ENCODE measurements at places on chromosomes 7 and 10. TPM values are rescaled to one million over a fixed set of nuclear protein-coding genes. Genes with fewer than 3 reads are reported as not detected.

MYOF gene
- 29.4 TPM for polyA plus RNA-seq

DNA sequence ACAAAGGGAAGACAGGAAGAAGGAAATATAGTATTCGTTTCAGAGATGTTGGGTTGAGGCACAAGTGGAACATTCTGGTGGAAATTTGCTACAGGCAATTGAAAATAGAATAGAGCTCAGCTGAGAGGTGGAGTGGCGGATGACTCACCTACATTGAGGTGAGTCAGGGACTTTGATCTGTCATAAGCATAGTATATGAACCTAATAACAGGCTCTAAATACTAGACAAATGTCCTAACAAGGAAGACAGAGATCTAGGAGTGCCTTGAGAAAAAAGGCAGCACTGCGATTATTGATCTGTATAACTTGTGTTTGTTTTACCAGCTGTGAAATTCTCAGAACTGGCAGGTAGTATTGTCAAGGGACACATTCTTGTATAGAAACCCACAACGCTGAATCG is 907 bp upstream of the IFRD1 start:
- DNase-seq: no peak

DNA sequence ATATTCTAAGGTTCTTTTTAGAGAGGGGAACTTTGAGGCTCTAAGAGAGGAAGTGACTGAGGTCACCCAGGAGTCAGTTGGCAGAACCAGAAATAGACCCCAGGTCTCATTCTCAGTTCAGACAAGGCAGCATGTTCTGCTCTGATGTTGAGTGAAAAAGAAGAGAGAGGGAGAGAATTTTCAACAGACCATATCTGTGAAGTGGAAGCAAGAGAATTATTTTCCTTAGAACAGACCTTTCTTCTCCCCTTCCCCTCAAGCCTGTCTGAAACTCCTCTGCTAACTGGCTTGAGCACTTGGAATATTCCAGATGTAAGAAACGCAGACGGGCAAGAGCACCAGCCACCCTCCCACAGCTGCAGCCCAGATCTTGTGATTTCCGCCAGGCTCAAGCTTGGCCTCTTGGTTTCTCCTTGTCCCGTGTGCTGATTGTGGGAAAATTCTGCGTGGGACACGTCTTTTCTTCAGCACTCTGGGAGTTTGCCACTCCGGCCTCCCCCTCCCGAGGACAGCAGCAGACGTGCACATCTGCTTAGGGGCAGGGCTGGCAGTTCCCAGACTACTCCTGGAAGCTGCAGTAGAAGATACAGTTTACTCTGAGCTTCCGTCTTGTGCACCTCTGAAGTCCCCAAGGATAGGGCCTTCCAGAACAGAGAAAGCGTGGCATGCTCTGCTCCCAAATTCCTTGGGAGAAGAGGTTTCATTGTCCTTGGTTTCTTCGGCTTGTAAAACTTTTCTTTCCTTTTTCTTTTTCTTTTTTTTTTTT is 22.7 kb upstream of the IKZF1 start:
- no peak for DNase-seq

HABP2 gene
- polyA plus RNA-seq: 0.42 TPM

UPF2 gene
- polyA plus RNA-seq: 36.1 TPM

DNA sequence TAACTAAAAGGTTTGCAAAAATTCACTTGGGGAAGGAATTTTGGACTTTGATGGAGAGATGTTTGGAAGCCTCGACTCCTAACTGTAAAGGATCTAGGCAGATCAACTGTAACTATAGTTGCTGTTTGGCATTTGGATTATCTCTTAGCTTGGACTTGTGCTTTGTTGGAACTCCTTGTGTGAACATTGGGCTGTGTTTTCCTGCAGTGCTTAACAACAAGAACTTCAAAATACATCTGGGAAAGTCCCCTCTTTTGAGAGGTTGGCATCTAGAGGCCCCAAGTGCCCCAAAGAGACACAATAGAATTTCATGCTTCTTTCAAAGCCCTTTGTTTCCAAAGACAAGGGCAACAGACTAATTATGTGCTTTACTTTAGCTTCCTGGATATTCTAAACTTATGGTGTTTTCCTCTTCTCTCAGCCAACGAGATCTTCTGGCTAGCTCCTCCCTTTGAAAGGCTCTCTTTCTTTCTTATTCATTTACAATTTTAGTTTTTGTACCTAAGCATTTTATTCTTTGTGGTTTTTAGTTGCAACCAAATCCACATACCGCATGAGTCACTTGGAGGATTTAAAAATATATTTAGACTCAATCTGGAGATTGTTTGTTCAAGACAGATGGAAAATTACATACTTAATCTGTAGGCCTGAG is 11.6 kb downstream of the ABCA13 start:
- DNase-seq: no peak

DNA sequence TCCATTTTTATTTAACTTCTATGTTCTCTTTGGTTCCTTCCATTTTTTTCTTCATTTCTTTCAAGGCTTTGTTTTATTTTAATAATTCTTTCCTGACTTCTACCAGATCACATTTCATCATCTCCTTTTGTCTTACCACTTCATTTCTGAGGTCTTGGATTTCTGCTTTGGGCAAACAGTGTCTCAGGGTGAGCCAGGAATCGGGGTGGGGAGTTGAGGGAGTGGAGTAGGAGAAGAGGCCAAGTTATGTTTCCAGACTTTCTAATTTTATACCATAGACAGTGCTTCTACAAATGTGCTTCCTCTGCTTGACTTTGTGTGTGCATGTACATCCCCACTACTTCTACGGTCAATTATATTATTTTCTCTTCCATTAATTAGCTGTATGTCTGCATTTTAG is 112.1 kb downstream of the PRKG1 start:
- DNase-seq: no peak

MICALL2 gene
- 8.2 TPM for polyA plus RNA-seq

MYPN gene
- 0.11 TPM for polyA plus RNA-seq

PLXNA4 gene
- polyA plus RNA-seq: 12.1 TPM

DNA sequence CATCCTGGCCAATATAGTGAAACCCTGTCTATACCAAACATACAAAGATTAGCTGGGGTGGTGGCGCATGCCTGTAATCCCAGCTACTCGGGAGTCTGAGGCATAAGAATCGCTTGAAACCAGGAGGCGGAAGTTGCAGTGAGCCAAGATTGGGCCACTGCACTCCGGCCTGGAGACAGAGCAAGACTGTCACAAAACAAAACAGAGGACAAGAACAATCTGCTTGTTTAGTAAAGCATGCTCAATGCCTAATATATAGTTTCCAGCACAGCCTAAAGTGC is 1.8 kb upstream of the SEC24C start:
- no peak for DNase-seq

GRCh38 chr7:149385195-149385950 is 75.5 kb downstream of the ZNF777 start:
- DNase-seq: no peak

TACC2 gene
- polyA plus RNA-seq: 42.0 TPM

Measured in renal cortex interstitium (tissue), 15 donors.